Suppressor macrophage treated with lipopolysaccharide for 1 hour (primary cell): ENCODE measurements at places on chromosomes 16 and 17.

DNA sequence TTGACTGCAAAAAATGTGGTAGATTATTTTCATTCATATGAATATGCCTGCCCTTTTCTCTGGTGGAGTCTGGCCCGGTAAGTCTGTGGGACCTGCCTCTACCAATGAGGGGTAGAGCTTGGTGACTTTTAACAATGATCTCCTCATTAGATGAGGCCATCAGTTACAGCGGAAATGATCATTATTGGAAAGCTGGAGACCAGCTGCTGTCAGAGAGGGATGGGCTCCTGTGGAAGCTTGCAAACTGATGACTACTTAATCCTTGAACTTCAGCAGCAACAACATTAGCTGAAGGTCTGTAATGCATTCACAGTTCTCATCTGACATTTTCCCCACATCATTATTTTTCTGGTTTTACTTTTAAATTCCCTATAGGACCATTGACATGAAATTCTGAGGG, 194.1 kb downstream of the CDH13 start:
- no peak for DNase-seq

DNA sequence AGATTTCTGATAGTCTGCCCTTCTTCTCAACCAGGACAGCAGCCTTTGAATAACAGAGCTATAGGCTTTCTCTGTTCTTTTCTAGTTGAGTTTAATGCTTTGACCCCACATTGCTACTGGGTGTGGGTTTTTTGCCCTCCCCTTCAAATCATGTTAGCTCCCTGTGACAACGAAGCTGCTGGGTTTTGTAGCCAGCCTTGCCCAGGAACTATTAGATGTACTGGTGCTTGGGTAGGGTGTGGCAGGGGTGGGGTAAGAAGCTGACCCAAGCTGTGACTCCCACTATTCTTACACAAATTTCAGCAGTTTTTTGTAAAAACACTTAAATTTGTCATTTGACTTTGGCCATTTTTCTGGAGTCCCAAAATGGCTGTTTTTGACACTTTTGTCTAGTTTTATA, 69.7 kb downstream of the NLK start:
- DNase-seq = no peak

DNA sequence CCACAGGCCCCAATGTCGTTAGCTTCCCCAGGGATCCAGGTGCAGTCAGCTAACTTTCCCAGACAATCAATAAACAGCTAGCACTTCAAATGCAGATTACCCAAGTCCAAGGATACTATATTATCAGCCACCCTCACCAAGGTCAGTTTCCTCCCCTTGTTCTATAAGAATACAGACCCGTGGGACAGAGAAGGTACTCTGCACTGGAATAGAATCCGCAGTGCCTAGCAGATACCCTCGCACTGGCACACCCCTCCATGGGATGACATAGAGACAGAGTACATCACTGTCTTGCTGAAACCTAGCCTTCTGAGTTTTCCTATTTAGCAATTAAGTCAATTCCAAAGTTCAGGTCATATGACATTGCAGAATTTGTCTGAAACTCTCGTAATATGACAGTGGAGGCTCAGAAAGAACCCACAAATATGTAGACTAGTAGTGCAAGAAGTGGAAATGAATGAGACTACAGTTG, 40.0 kb upstream of the ABCA10 start:
- DNase-seq = peak; percentile 21

GRCh38 chr17:74211912-74212208, 1.5 kb upstream of the TTYH2 start:
- peak; percentile 45 for DNase-seq

DNA sequence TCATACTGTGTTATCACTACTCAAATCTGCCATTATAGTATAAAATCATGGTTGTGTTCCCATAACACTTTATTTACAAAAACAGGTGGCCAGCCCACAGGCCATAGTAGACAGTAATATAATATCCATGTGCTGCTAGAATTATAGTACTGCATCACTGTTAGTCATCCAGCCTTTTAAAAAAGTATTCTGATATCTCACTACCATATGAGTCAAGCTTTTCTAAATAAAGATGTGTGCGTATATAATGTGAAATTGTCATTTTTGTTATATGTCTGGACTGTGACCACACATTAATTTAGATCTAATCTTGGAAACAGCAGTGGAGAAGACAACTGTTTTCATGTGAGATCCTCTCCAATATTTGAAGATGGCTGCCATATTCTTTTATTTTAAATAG, 1049.1 kb upstream of the GOT2 start:
- no peak for DNase-seq

DNA sequence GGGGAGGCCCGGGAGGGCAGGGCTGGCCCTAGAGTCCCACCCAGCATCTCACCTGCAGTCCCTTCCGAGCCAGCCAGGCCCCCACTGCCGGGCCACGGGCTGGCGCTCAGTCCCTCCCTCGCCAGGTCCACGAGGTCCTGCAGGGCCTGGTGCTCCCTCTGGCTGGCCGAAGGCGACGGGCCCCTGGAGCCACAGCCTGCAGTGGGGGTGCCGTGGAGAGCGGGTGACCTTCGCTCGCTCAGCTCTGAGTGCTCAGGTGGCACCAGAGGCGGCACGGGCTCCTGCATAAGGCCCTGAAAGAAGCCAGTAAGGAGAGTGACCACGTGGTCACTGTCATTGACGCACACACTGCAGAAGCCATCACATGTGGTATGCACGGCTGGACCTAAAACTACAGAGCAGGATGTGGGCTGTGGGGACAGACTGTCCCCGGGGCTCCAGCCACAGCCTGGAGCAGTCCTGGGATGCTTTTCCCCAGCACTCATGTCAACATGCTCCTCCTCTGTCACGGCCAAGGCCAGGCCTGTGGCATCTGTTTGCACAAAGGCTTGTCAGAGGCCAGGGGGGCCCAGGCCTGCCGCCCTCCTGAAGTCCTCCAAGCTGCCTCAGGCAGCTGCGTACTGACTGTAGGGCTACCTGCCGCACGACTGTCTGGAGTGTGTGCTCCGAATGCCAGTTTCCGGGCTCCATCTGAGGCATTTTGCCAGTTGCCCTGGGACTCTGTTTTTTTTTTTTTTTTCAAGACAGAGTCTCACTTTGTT, 15.1 kb downstream of the SLX4 start:
- no peak for DNase-seq

DNA sequence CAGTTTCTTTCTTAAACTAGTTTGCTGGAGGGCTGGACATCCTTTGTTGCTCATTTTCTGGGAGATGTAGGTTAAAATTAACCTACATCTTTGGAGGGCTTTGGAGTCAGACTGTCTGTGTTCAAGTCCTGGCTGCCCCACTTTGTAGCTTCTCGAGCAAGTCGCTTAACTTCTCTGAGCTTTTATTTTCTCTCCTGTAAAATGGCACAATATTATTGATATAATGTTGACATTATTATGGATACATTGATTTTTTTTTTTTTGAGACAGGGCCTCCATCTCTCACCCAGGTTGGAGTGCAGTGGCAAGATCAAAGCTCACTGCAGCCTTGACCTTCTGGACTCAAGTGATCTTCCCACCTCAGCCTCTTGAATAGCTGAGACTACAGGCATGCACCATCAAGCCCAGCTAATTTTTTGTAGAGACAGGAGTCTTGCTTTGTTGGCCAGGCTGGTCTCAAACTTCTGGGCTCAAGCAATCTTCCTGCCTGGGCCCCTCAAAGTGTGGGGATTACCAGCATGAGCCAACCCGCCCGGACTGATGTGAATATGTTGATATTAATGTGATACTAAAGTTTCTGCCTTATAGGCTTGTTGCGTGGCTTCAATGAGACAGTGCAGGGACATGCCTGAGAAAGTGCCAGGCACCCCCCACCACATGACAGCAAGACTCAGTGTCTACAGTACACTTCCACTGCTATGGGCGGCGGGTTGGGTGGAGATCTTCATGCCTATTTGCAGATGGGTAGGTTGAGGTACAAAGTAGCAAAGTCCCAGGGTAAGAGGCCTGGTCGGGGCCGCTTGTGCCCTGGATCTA, 31.6 kb upstream of the RMI2 start:
- no peak for DNase-seq

DNA sequence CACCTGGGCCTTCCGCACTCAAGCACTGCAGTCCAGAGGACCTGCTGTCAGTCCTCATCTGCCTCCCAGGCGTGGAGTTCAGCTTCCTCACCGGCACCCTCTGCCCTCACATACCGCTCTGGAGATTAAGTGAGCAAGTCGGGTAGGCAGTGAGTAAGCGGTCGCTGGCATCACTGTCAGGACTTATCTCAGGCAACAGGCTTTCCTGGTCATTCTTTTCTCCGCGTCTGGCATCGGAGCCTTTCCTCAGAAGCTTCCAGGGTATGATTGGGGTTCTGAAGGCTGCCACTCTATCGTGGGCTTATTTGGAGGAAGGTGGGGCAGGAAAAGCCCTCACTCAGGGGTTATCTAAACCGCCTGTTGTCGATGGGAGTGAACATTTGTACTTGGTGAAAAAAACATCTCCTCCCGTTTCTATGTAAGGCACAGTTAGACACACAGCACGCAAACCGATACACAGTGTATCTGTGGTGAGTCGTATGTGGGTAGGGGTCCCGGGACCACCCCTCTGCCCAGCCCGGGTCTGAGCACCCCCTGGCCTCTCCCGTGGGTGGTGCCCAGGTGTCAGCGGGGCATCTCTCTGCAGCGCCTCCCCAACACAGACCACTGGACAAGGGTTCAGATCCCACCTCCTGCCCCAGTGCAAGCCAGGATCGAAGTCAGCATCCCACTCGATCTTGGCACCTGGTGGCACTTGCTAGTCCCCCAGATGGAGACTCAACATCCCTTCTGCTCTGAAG, 92.5 kb upstream of the PLCG2 start:
- no peak for DNase-seq

DNA sequence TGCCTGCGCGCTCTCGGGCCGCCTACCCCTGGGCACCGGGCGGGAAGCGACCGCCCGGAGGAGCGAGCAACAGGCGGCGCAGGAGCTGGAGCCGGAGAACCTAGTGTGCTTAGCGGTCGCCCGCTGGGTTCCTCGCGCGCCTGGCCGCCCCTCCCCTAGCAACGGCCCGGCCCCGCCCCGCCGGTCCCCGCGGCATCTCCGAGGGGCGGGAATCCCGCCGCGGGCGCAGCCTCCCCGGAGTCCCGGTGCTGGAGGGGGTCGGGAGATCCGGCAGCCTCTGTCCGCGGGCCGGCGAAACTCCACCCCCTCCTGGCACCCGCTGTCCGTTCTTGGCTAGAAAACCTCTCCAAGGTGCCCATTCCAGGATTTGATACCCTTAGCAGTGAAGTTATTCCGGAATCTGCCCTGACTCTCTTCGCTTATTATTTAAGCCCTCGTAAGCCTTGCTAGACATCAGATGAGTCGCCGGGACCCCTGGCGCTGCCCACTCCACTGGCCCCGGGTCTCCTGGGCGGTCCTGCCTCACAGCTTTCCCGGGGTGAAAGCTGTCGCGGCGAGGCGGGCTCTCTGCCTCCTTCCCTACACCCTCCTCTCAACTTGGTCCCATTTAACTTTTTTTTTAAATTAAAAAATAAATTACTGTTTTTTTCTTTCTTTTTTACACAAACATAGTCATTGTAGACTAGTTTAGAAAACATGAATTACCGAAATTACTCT, at the start of gene RPRML:
RPRML (minus strand) TSS at position 107 of the 717 bp plus-strand sequence. CDS start 246 bp downstream, outside the sequence.
- DNase-seq = peak; percentile 47

DNA sequence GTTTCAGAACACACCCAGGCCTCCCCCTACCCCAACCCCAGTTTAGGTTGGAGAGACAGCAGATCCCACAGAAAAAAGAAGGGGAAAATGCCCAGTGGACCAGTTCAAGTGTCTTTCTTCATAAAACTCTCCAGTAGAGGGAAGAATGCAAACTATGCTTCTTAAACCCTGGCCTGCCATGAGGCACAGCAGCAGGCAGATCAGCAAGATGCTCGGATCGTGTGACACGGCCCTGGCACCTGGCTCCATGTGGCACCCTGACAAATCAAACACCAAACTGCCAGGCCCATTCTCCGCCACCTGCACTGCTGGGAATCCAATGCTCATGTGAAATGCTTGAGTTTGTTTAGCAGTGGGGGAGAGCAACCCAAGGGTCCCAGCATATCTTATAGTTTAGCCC, 166.8 kb downstream of the SOX9 start:
- DNase-seq = no peak

GRCh38 chr17:75059369-75060345, 12.6 kb downstream of the KCTD2 start:
- DNase-seq = peak; percentile 73

DNA sequence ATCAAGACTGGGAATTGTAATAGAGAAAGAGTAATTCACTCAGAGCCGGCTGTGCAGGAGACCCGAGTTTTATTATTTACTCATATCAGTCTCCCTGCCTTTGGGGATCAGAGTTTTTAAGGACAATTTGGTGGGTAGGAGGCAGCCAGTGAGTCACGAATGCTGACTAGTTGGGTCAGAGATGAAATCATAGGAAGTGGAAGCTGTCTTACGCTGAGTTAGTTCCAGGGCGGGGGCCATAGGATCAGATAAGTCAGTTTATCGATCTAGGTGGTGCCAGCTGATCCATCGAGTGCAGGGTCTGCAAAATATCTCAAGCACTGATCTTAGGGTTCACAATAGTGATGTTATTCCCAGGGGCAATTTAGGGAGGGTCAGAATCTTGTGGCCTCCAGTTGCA, 20.2 kb upstream of the GUCY2D start:
- peak; percentile 90 for DNase-seq

DNA sequence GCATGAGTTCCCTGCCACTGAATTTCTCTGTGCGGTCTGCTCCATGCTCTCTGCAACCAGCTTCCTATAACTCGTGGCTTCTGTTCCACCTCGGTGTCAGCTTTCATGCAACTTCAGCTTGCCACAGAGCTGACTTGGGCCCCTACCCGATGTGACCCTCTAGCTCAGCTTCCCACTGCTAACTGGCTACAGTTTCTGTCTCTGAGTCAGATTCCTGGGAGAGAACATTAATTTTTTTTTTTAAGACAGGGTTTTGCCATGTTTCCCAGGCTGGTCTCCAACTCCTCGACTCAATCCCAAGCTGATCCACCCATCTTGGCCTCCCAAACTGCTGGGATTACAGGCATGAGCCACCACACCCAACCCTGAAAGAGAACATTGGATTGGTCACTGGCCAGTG, 35.5 kb upstream of the PSMD7 start:
- DNase-seq = no peak

DNA sequence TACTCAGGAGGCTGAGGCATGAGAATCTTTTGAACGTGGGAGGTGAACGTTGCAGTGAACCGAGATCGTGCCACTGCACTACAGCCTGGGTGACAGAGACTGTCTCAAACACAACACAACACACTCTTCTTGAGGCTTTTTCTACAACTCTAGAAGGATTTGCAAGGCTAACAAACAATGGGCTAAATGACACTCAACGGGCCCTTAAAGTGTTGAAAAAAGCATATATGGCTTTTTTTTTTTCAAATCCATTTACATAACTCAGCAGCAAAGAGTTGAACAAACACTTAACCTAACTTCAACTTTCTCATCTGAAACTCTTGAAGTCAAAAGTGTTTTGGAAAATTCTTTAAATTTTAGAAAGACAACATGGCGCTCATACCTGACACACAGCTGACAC, 22.3 kb downstream of the CDR2 start:
- DNase-seq = no peak
